Breast epithelium (tissue), 4 donors: ENCODE measurements at places on chromosomes 12 and 14. TPM values are rescaled to one million over a fixed set of nuclear protein-coding genes. Genes with fewer than 3 reads are reported as not detected.

GRCh38 chr12:108271951-108272872, 66.9 kb downstream of the CMKLR1 start:
- no peak for DNase-seq

DNA sequence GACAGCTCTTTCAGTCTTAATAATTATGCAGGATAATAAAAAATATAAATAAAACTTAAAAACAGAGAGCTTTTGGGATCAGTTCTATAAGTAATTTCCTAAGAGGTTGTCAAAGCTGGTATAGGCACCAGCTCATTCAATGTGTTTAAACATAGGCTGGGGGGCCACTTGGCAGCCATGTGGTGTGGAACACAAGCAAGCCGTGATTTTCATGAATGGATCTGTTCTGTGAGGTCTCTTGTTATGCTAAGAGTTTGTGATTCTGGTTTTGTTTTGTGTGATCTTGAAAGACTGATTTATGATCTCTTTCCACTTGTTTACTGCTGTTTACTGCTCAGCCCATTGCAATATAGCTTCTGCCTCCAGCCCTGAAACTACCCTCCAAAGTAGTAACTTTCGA, 240.9 kb downstream of the FBXL14 start:
- DNase-seq, result no peak

- DNase-seq, result no peak
Measured at GRCh38 chr14:99055019-99055418, 217.0 kb downstream of the BCL11B start.

DNA sequence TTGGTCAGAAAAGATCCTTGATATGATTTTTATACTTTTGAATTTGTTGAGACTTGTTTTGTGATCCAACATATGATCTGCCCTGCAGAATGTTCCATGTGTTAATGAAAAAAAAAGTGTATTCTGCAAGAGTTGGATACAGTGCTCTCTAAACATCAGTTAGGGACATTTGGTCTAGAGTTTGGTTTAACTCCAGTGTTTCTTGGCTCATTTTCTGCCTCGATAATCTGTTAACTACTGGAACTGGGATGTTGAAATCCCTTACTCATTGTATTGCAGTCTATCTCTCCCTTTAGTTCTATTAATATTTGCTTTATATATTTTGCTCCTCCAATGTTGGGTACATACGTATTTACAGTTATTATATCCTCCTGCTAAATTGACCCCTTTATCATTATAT, 18.3 kb upstream of the TXNRD1 start:
- no peak for DNase-seq

GRCh38 chr12:45458238-45458637, 242.3 kb downstream of the ANO6 start:
- no peak for DNase-seq

RNASE3 gene
- total RNA-seq, result not detected

FSCB gene
- total RNA-seq, result 1.6 TPM

ANKRD33 gene
- not detected for total RNA-seq
